ENCODE measurements at places on chromosomes 13 and 19. TPM values are rescaled to one million over a fixed set of nuclear protein-coding genes. Genes with fewer than 3 reads are reported as not detected.

LIM2 gene
- not detected for total RNA-seq

TNFRSF19 gene
- 21.1 TPM for total RNA-seq

DNA sequence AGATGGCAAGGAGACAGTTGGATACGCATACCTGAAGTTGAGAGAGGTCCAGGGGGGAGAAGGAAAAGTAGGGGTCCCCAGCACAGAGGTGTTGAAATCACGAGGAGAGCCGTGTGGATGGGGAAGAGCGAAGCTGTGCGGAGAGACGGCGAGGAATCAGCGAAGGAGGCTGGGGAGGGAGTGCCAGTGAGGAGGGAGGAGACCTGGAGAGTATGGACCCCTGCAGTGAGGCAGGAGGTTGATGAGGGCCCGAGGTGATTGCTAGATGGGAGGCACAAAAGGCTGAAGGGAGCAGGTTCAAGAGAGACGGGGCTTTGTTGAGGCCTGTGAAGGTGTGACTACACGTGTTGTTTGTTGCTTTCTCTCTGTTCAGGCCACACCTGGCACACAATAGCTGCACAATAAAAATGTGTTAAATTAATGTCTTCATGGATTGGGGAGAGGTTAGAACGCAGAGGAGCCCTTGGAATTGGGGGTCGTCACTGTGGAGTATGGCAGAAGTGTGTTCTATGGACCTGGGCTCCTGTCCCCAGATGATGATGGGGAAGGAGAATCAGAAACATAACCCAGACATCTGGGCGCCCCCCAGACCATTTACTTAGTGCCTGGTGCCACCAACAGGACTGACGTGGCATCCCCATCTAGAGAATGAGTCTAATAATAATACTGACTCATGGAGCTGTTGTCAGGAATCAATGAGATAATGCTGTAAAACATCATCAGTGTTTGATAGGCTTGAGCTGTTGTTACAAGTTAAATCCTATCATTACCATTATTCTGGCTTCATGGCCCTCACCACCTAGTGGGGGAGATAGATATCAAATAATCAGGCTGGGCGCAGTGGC, 137.5 kb downstream of the SIPA1L3 start:
- H3K27me3 ChIP-seq, result no peaks in the 10 kb centered on the region
- DNase-seq, result no peak
- no peaks in the 10 kb centered on the region for H3K36me3 ChIP-seq
- no peak overlapping the region for H3K27ac ChIP-seq
- H3K4me1 ChIP-seq, result peaks cover 13% of the 10 kb centered on the region

KLK15 gene
- total RNA-seq, result not detected

EPS8L1 gene
- 28.1 TPM for total RNA-seq

GRCh38 chr13:74889321-74889720, 592.6 kb downstream of the TBC1D4 start:
- no peak overlapping the region for H3K4me3 ChIP-seq
- no peaks in the 10 kb centered on the region for H3K4me1 ChIP-seq
- H3K27ac ChIP-seq, result no peak overlapping the region
- DNase-seq, result no peak
- H3K36me3 ChIP-seq, result no peaks in the 10 kb centered on the region

GRCh38 chr13:111270765-111271698, 49.4 kb upstream of the TEX29 start:
- H3K4me1 ChIP-seq, result peaks cover 4% of the 10 kb centered on the region
- peaks cover 85% of the 10 kb centered on the region for H3K36me3 ChIP-seq
- DNase-seq, result no peak

DNA sequence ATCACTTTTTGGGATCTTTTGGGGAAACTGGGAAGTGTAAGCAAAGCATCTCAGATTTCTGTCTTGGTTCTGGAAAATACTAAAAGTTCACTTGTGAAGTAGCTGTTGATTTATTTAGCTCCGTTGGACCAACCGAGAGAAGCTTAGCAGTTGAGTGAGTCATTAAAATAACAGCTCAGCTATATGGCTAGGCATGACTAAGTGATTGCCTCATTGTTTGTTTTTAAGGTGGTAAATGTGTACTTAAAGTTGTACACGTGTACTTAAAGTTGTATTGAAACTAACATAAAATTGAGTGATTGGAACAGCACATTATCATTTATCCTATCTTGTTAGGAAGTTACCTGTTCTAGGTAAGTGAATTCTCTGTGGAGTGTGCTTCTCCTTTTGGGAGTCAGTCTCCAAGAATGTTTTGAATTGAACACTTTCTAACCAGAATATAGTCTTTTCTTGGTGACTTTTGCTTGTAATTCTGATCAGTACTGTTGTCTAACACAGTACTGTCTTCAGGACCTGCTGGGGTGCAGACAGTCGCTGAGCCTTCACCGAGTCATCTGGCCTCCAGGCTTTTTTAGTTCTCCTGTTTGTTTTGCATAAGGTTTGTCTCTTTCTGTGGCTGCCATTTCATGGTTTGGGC, 2.9 kb upstream of the DCUN1D2 start:
- peak overlapping the region; percentile 53 for H3K27ac ChIP-seq
- no peaks in the 10 kb centered on the region for H3K27me3 ChIP-seq
- H3K36me3 ChIP-seq, result peaks cover 35% of the 10 kb centered on the region
- DNase-seq, result no peak
